Stimulated activated CD4-positive, alpha-beta T cell treated with anti-CD3 and anti-CD28 coated beads, Interleukin-1b, Interleukin-23, amount 100 ng/mL, for 1 hour (primary cell): ENCODE measurements at places on chromosomes 5 and 9.

GRCh38 chr9:119662329-119662728, 293.1 kb upstream of the BRINP1 start:
- DNase-seq, result no peak

- DNase-seq, result no peak
Observed at GRCh38 chr9:121612511-121612998, 38.9 kb upstream of the DAB2IP start.

- DNase-seq, result no peak
Observed at GRCh38 chr9:27990524-27990923, 417.2 kb upstream of the C9orf72 start.

DNA sequence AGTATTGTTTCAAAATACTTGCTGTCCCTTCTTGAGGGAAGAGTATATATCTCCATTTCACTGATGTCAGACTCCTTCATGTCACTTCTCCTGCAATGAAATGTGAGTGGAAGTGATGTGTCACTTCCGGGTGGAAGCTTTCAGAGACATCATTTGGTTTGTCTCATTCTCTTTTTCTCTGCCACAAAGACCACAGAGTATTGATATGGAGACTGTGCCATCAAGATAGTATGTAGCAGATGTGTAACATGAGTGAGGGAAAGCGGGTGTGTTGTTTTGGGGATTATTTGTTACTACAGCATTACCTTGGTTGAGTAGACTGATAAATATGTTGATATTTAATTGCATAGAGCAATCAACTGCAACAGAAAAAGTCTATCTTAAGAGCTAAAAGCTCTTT, 169.8 kb downstream of the FBXL7 start:
- no peak for DNase-seq

DNA sequence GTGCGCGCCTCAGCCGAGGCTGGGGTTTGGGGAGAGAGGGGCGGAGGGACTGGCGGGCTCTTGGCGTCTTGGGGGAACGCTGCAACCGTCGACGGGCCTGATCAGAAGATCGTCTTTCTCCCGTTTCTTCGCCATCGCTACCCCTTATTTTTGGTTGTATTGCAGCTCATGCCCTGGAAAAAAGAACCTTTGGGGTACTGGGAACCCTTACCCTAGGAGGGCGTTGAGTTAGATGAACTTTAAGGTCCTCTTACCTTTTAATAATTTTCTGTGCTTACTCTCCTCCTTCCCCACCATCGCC, 719 bp downstream of the PAIP2 start:
- DNase-seq, result no peak

GRCh38 chr5:74643111-74643562, 2.6 kb upstream of the ENC1 start:
- no peak for DNase-seq

DNA sequence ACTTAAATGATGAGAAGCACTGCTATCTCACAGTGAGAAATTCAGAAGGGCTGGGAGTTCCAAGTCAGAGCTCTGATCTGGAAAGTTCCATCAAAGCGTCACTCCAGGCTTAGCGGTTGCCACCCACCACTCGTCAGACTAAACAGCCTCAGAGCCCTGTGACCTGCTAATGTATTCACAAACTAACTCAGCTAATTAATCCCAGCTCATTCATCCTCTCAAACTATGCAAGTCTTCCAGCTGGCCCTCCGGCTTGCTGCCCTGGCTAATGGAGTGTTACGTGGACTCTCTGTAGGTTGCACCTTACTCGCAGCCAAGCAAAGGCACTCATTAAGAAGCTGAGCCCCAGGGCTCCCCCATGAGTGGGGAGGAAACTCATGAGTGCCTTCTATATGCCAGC, 82.2 kb upstream of the GABRP start:
- DNase-seq, result no peak

DNA sequence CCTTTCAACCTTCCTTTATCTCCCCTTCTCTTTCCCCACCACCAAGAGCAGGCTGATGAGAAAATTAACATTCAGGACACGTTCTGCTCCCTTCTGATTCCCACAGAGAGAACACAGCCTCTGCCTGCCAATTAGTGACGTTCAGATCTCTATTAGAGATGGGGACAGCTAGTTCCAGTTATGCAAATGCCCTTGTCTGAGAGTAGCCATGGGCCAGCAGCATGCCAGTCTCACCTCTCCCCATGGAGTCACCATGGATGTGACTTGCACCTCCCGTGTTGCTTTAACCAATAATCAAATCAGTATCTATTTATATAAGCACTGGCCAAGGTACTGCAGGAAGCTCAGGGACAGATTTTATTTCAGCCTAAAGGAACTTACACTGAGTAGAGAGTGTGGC, 61.3 kb downstream of the KCNIP1 start:
- DNase-seq, result no peak

DNA sequence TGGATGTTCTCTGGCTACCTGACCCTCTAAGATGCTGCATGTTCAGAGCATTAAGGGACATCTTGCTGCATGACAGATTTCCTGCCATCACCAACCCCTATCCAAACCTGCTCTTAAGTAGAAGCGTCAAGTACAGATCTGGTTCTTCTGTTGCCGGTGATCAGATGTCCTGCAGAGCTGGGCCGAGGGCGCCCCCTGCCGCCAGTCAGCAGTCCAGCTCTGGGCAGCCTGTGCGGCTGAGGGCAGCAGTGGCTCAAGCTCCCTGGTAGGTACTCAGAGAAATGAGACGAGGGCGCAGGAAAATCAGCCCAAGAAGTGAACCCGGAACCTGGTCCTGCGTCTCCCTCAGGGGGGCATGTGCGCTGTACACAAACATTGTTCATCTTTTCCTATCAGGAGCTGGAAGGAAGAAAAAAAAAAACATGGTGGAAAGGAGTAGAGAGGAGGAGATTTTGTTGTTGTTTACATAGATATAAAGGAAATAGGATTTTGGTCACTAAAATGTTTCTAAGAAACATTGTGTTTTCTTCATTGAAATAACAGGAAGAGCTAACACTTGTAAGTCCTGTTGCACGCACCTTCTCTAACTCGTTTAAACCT, 95.8 kb downstream of the CFAP90 start:
- DNase-seq, result peak; percentile 1

DNA sequence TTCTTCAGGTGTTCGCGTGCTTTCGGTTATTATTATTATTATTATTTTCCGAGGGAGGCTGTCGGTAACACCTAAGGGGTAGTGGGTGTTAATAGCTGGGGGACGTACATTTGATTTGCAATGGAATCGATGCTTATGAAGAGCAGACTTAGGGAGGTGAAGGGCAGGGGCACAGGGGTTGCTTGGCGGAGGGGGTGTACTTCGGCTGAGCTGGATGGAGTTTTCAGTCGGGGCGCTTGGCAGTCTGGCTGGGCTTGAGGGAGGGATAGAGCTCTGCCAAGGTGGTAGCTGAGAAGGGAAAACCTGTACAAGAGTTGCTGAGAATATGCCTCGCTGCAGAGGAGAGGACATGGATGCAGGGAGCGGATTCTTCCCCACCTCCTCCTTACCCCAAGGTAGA, 617 bp upstream of the PTPRD start:
- no peak for DNase-seq

DNA sequence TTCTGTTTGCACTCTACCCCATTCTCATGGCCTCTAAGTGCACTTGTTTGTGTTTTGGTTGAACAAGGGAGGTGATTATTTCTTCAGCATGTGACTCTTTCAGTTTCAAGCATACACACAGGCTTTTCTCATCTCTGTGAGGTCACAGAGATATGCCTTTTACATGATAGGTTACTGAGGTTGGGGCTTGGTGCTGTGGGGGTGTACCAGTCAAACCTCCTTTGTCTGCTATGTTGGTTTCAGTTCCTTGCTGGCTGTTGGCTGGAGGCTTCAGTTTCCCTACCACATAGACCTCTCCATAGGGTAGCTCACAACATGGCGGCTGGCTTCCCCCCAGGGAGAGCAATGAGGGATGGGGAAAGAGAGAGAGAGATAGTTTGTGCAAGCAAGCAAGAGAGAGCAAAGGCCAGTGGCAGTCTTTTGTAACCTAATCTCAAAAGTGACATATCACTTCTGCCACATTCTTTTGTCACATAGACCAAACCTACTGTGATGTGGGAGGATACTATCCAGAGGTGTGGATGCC, 96.7 kb upstream of the SEMA6A start:
- no peak for DNase-seq

DNA sequence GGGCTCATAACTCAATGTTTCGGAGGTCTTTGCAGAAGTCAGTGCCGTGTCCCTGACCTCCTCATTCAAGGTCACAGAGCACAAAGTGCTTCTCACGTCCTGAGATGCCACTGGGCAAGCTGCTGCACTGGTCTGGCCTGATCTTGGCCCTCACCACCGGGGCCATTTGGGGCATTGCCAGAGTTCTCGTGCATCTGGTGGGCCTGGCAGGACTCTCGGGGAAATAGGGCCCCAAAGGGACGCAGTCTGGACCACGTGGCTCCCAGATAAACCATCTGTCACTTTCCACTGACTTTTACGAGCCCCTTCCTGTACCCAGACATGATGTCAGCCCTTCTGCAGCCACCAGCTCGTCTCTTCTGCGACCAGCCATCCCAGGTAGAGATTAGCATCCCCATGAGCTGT, 54.8 kb downstream of the HRH2 start:
- no peak for DNase-seq

DNA sequence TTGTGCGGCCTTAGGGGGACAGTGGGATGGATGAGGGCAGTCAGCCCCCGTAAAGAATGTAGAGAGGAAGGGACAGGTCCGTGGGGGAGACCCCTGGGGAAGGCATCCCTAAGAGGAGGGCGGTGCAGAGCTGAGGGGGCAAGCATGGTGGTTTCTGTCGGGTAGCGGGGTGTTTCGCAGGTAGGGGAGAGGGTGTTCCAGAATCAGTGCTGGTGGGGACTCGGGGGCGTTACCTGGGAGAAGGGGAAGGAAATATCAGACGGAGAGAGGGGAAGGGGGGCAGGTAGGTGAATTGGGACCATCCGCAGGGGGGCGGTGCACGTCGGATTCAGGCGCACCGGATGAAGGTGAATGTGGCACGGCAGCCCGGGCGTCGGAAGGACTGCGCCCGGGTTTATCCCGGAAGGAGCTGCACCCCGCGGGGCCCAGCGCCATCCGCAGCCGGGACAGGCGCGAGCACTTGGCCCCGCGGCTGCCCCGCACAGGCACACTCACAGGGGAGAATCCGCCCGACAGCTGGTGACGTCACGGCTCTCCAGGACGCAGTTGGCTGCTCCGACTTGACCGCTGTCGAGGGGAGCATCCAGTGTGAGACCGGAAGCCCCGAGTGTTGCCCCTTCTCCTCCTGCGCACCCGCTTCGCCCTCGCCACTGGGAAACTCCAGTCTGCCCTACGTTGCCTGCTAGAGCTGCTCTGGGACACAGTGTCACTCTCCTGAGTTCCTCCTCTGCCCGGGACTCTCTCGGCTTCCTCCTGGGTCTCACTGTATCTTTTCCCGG, 1.3 kb downstream of the CD72 start:
- DNase-seq, result peak; percentile 29

GRCh38 chr5:153361735-153362409, 128.6 kb upstream of the GRIA1 start:
- DNase-seq, result no peak

GRCh38 chr9:92611621-92612285, 58.2 kb downstream of the IPPK start:
- DNase-seq, result no peak

- DNase-seq, result no peak
Observed at GRCh38 chr5:139755892-139756671, 39.5 kb upstream of the PSD2 start.

DNA sequence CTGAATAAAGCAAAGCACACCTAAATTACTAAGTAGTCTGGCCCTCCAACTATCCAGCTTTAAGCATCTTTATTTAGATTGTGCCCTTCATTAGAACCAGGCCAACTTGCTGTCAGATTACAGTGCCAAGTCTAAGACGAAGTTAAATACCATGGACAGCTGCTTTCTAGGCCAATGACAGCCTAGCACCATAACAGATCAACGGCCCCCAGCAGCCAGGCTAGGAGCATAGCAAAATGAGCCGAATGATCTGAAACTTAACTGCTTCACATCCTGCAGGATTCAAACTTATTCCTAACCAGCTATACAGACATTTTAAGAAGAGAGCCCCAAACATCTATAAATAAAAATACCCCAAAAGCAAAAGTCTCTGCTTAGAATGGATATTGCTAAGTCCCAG, 6.8 kb downstream of the SLC24A2 start:
- DNase-seq, result no peak

- no peak for DNase-seq
Observed at GRCh38 chr9:72292256-72292682, 72.7 kb downstream of the ZFAND5 start.
